ENCODE measurements at places on chromosomes 3 and 15.

GRCh38 chr3:189121092-189121491, 50.7 kb upstream of the TPRG1 start:
- no peak for DNase-seq

DNA sequence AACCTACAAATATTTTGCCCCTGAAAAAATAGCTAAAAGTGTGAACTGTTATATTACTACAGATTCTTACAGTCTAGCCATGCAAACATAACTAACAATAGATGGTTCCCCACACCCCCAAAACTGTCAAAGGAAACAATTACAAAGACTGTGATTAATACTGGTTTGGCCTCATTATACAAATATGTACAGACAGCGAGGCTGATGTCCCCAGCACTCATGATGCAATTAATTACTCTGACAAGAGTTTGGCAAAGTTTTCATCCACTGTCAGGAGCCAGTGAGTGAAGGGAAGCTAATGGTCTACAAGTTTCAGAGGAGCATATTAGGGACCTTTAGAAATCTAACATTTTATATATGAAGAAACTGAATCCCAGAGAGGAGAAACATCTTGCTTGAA, 61.0 kb downstream of the HMG20A start:
- no peak for DNase-seq

DNA sequence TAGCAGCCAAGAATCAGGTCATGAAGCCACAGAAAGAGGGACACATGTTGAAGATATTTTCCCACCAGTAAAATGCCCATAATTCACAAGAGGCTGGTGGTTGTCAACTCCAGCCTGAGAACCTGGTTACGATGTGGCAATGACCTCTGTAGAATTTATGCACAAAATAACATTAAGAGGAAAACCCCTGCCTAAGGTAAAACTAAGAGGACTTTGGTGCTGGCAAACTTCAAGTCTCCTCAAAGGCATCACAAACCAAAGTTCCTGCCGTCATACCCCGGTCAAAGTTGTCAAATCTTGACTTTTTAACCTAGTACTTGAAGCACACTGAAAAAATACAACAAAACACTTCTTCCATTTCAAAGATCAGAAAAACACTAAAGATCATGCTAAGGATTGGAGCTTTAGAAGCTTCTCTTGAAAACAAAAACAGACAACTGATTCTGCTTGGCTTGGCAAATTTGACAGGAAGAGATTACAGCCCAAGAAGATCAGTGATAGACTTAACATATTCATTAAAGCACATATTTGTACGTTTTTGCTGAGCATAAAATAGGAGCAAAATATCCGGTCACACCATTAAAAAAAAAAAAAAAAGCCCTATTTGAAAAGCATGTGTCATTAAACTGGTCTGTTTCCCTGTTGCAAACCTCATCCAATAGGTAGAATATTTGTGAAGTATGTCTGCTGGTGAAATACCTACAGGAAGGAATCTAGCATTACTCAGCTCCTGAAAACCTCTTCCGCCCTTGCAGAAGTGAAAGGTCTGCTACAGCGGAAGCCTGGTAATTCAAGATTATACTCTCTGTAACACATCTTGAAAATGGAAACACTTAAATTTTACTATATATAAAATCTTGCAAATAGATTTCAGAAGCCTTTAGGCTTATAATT, 22.8 kb downstream of the EIF4E3 start:
- DNase-seq: no peak

- no peak for DNase-seq
Observed at GRCh38 chr15:92821491-92822116, 78.5 kb upstream of the CHD2 start.

DNA sequence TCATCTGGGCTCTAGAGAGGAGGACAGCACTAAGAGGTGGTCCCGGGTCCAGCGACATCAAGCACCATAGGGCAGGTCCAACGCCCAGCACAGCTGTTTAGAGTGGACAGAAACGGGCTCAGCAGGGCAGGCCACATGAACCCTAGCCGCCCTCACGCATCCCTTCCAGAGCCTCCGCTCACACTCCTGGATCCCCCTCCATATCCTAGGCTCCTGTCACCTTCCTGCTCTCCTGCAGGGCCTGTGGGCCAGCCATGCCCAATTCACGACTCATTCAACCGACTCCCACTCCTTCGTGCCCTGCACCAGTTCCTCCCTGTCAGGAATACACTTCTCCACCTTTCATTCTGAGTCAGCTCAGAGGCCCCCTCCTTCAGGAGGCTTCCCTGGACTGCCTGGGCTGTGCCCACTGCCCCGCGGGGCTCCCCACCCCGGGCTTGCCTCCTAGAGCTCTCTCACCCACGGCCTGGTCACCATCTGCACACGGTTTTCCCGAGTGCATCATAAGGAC, 90.2 kb downstream of the LINGO1 start:
- no peak for DNase-seq

DNA sequence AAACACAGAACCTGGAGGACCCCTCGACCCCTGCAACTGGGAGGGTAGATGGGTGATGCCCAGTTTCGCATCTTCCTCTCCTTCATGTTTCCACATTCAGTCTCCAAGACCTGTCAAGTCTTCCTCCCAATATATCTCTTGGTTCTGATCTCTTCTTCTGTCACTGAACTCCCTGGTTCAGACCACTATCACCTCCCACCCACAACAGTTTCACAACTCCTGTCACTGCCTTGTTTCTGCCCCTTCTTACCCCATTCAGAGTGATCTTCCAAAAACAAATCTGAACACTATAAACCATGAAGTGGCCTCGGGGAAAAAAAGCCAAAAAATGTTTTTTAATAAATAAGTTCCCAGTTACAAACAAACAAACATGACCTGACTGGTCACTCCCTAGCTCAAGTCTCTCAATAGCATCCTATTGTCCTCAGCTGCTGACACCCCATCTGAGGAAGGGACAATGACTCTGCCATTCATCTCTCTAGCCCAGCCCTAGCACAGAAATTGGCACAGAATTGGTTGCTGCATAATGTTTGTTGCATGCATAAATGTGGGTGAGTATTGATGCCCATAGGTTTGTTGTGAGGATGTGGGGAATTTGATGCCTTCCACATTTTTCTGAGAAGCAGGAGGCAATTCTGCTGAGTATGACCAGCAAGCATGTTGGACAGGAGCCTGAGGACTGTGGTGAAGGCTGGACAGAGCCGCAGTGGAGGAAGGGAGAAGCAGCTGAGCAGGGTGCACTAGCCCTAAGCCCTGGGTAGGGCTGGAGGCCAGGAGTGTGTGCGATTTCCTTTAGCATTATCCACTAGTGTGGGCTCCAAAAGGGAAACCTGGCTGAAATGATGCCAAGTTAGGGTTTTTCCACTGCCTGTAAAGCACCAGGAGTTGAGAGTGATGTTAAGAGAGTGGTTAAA, 12.2 kb upstream of the XYLB start:
- DNase-seq: no peak

DNA sequence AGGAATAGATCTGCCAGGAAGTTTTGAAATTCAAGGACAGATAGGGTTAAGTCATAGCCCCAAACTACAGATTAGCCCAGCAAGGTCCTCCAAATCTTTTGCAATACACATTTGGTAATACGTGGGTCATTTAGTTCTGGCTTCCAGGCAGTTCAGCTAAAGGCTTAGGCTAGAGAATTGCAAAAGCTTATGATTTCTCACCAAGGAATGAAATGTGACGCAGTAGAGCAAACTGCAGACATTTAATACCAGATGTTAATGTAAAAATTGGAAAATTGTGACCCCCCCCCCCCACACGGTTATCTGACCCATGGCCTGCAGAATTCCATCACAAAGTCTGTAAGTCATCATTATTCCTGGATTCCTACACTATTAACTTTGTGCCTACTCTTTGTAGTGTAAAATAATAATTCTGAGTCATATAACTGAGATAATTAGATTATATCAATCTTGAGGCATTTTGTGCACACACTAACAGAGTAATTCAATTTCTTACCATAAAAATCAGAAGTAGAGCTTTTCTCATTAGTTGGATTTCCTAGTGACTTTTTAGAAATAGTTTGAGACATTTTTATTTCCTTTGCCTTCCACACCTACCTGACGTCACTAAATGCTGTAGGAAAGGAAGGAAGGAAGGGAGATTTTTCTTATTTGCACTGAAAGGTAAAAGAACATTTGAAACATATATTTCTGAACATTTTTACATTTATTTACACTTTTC, 235.2 kb downstream of the DTWD1 start:
- DNase-seq: no peak

DNA sequence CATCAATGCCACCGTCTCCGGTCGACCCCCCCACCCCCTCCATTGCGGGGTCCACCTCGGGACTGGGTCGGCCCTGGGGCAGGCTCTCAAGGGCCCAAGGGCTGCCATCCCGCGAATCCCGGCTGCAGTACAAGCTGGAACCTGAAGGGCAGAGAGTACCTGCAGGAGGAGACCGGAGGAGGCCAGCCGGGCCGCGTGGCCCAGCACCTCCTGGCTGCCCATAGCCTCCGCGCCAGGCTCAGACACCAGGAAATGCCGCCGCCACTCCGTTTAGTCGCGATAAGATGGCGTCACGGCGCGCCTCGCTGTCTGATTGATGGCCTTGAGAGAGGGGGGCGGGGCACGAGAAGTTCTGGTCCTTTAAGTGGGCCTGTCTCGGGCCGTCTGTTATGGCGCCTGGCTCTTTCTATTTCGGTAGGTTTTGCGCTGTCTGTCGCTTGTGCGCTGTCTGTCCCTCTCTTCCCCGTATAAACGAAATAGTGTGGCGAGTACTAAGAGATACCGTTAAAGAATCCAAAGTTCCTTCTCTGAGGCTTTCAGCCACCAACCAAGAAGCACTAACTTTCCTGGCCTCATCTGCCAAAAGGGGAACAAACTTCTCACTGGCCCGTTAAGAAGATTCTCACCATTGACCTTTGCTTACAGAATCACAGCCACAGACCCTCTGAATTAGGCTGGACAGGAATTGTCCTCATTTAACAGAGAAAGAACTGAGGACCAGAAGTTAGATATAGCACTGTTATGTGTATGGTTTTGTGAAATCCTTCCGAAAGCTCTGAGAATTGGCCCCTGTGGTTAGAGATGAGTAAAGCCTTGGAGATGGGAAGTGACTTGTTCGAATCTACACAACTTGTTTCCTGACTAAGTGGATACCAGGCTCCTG, at the start of gene RFT1:
Gene RFT1, minus strand, starts transcription at position 257 of the 883 bp plus-strand sequence. Its CDS starts 35 bp downstream, at position 222.
- peak; percentile 87 for DNase-seq

DNA sequence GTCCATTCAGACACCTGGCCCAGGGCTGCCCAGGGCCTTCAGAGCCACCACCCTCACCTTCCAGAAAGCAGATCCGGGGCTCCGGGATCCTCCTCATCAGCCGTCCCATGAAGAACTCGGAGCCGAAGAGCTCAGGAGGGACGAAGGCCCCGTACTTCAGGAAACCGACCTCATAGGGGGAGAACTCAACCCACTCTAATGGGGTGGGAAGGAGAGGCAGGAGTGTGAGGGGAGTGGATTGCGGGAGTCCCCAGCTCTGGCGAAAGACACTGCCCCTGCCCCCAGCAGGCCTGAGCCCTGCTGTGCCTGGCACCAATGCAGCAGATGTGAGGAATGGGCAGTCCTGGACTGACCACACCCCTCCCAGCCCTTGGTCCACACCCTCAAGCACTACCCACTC, 22.6 kb downstream of the PLA2G4D start:
- no peak for DNase-seq

GRCh38 chr3:123085293-123085931, 18.6 kb downstream of the PDIA5 start:
- DNase-seq: no peak

DNA sequence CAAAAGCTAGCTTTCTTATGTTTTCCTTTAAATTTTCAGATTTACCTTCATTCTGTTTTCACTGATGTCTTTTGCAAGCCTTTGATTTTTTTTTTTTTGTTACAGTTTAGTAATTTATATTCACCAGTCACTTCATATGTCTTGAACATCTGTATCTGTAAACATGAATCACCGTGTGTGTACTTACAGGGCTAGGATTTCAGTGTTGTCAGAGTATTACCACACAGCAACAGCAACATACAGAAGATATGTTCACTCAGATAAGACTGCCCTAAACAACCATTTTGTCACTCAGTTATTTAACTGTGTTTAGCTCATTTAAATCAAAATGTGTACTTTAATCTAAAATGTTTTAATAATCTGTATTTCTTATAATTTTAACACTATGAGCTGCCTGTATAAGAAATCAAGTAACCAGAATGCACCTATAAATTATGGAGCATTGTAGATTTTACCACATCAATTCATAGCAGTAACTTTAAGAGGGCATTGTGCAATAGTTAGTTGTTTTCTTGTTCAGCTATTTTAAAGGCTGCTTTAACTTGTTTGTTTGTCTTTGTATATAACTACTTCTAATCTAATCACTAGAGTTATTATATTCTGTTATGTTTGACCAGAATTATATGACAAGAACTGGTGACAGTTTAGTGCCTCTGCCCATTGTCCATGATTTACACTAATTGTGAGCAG, 50.4 kb downstream of the GHSR start:
- no peak for DNase-seq

GRCh38 chr15:60548101-60548500, 69.2 kb upstream of the ICE2 start:
- DNase-seq: no peak

- DNase-seq: no peak
Observed at GRCh38 chr3:56408761-56409196, 59.5 kb downstream of the ERC2 start.

- no peak for DNase-seq
Observed at GRCh38 chr3:171038342-171038741, 11.8 kb upstream of the SLC2A2 start.

DNA sequence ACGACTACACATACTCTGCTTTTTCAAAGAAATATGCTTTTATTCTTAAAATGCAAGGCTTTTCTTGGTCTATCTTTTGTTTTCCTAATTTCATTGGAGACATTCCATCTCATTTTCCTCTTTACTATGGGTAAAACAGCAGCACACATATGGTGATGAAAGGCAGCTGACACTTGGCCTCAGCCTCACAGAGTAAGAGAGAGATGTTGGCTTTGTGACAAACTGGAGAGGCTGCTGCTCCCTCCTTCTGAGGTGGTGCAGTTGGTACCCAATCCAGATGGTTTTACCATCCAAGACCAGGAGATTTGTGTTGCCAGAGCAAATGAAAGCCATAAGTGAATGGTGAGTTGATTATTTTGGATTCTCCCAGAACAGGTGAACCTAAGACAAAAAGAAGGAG, 13.2 kb upstream of the SLC2A2 start:
- no peak for DNase-seq

DNA sequence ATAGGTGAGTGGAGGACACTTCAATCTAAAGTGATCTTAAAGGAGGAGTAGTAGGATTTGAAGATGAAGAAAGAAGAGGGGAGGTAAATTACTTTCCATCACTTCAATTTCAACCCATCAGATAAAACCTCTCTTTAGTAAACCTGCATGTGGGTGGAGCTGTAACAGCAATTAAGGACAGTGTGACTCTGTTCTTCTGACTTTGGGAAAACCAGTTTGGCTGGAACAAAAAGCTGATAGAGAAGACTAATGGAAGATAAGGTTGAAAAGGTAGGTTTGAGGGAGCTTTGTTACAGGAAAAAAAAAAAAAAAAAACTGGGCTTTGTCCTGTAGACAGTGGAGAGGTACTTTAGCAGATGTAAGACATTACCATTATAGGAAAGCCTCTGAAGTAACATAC, 4.5 kb upstream of the GSK3B start:
- no peak for DNase-seq

- DNase-seq: no peak
Observed at GRCh38 chr15:75663931-75664421, 16.3 kb downstream of the SNX33 start.
